A549 treated with dexamethasone at 1 μM for 4 hours (cell line): ENCODE measurements at places on chromosomes 3 and 15. TPM values are rescaled to one million over a fixed set of nuclear protein-coding genes. Genes with fewer than 3 reads are reported as not detected.

Gene AP3B2
- 0.77 to 0.89 TPM (median 0.80 TPM) in 5 replicates for total RNA-seq

Gene SV2B
- total RNA-seq: 0.06 to 0.29 TPM (median 0.13 TPM) in 5 replicates

Gene SLC30A4
- total RNA-seq: 1.6 to 2.4 TPM (median 1.9 TPM) in 5 replicates

Gene SLC28A2
- not detected in 5 replicates for total RNA-seq

Gene COL6A6
- total RNA-seq: not detected in 5 replicates

Gene DNAH1
- total RNA-seq: 0.71 to 1.3 TPM (median 0.95 TPM) in 5 replicates

Gene GXYLT2
- 1.0 to 1.5 TPM (median 1.2 TPM) in 5 replicates for total RNA-seq

Gene FBXO40
- total RNA-seq: not detected in 5 replicates

Gene SOX2
- 0.42 to 0.57 TPM (median 0.46 TPM) in 5 replicates for total RNA-seq

Gene GMNC
- not detected in 5 replicates for total RNA-seq

Gene CGNL1
- 0.60 to 0.80 TPM (median 0.73 TPM) in 5 replicates for total RNA-seq
